RWPE1 (cell line): ENCODE measurements at places on chromosomes 7 and 10.

DNA sequence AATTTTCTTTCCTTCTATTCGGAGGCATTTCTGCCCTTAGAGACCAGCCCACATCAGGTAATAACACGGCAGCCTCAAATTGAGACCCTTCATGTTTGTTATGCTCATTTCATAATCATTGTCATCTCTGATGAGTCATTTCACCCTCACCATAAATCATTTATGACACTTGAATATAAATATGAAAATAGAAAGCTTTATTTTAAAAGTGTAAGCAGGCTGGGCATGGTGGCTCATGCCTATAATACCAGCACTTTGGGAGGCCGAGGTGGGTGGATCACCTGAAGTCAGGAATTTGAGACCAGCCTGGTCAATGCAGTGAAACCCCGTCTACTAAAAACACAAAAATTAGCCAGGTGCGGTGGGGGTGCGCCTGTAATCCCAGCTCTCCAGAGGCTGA, 57.4 kb upstream of the EGFR start:
- DNase-seq = peak; percentile 66

GRCh38 chr10:93143281-93143680, 69.6 kb downstream of the CYP26A1 start:
- DNase-seq = no peak

DNA sequence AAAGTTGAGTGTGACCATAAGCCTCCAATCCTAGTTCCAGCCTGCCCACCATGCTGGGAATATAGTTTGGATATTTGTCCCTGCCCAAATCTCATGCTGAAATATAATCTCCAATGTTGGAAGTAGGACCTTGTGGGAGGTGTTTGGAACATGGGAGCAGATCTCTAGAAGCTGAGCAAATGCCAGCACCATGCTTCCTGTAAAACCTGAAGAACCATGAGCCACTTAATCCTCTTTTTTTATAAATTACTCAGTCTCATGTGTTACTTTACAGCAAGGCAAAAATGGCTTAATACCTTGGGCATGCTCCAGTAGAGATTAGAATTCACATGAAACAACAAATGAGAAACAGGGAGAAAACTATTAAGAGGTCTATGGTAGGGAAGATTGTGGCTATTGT, 27.2 kb downstream of the STEAP1 start:
- DNase-seq = no peak

GRCh38 chr10:23379686-23380085, 35.1 kb upstream of the C10orf67 start:
- DNase-seq = no peak

- DNase-seq = no peak
Measured at GRCh38 chr7:25765110-25765655, 386.8 kb upstream of the NFE2L3 start.

GRCh38 chr10:86716466-86716865, 40.0 kb upstream of the BMPR1A start:
- DNase-seq = no peak

DNA sequence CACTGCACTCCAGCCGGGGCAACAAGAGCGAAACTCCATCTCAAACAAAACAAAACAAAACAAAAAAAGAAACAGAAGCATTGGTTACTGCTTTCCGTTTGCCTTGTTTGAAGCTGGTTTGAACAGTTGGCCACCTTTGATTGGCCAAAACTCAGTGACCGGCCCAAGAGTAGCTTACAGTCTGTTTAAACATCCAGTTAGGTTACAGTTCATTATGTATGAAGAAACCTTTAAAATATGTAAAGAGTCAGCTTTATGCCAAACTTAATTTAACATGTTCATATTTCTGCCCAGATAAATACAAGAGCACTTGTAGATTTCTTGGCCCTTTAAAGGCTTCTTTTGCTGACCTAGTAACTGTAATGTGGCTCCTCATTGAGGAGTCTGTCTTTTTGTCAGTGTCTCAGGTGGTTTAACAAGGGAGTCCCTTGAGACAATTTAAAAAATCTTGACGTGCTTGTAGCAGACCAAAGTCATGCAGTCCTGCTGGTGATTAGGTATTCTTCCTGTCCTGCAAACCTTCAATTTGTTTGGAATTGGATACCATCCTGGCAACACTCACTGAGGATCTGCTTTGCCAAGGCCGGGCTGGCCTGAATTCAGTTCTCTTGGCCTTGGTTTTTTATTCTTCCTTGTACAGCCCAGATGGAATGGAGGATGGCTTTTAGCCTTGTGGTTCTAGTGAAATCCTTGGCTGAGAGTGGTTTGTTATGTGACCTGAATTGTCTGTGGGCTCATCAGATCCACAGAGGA, 128.9 kb downstream of the PLXDC2 start:
- DNase-seq = no peak

- DNase-seq = no peak
Measured at GRCh38 chr7:71817916-71818315, 594.2 kb downstream of the CALN1 start.

- no peak for DNase-seq
Measured at GRCh38 chr10:24929056-24929544, 23.3 kb downstream of the PRTFDC1 start.

DNA sequence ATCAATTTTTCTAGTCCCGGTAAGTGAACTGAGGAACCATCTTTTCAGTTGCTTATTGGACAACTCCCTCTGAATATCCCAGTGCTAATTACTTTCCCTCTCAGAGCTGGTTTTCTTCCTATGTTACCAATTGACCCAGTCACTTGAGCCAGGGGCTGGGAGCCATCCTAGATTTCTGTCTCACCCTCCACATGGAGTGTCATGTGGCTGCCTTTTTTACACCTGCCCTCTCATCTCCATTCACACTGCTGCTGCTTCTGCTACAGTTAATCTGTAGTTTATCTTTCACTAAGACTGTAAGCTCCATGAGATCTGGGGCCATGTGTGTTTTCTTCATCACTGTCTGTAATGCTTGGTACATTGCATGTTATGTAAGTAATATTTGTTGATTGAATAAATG, 35.8 kb downstream of the VCL start:
- no peak for DNase-seq

- no peak for DNase-seq
Measured at GRCh38 chr7:157904211-157904865, 567.5 kb downstream of the DNAJB6 start.

- DNase-seq = no peak
Measured at GRCh38 chr7:35032166-35032565, 5.1 kb downstream of the DPY19L1 start.

DNA sequence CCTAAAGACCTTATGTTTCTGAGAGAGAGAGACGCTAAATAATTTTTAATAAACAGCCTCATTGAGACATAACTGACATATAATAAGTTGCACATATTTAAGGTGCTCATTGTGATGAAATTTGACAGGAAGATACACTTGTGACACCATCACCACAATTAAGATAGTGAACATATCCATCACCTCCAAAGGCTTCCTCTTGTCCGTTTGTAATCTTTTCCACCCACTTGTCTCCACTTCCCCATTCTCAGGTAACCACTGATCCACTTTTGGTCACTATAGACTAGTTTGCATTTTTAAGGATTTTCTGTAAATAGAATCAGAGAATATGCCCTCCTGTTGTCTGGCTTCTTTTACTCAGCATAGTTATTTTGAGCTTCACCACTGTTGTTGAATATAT, 195.1 kb upstream of the WDR11 start:
- DNase-seq = no peak

DNA sequence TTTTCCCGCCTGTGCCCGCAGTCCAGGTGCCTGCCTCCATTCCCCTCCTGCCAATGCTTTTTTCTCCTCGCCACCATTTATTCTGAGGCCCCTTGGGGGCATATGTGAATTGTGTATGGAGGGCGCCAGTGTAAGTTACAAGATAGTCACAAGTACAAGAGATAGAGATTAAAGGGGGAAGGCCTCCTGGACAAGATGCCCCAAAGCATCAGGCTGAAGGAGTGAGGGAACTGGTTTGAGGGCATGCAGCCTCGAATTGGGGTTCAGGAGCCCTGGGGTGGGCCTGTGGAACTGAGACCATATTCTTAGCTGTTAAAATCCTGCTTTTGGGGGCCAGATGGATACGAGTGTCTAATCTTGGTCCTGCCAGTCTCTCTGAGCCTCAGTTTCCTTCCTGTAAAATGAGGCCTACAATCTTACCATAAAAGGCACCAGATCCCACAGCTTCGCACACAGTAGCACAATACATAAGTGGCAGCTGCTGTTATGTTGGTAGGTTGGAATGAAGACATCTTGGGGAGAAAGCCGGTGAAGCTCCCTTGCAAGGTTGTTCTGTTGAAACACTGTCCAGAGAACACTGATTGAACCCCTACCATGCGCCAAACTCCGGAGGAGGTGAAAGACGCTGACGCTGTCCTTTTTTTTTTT, 545 bp upstream of the COMTD1 start:
- no peak for DNase-seq

DNA sequence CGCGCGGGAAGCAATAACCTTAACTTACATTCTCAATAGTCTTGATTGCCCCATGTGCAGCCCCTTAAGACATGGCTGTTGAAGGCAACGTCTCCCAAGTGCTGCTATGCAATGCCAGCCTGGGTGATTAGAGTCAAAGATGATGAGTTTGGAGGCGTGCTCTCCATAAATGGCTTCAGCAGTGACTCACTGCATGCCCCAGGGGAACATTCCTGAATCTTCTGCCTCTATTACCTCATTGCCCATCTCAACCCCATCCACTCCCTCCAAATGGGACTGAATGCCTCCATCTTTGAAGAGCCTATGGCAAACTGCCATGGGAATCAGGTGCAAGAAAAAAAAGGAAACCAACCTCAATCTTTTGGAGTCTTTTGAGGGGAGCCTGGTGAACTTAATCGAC, 282.8 kb downstream of the SNX10 start:
- DNase-seq = peak; percentile 78

DNA sequence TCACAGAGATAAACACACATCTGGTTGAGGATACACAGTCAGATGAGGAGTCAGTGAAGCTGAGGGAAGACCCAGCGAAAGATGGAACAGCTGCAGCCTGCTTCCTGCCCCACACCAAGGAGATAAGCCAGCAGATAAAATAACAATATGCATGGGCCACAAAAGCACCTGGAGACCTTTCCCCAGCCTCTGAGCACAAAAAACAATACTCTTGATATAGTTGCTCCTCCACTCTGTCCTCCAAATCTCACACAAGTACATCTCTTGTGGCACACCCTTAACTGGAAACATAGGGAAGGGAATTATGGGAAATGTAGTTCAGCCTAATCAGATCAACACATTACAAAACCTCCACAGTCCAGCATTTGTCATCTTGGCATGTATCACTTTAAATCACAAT, 9.7 kb upstream of the FHIP2A start:
- DNase-seq = no peak

DNA sequence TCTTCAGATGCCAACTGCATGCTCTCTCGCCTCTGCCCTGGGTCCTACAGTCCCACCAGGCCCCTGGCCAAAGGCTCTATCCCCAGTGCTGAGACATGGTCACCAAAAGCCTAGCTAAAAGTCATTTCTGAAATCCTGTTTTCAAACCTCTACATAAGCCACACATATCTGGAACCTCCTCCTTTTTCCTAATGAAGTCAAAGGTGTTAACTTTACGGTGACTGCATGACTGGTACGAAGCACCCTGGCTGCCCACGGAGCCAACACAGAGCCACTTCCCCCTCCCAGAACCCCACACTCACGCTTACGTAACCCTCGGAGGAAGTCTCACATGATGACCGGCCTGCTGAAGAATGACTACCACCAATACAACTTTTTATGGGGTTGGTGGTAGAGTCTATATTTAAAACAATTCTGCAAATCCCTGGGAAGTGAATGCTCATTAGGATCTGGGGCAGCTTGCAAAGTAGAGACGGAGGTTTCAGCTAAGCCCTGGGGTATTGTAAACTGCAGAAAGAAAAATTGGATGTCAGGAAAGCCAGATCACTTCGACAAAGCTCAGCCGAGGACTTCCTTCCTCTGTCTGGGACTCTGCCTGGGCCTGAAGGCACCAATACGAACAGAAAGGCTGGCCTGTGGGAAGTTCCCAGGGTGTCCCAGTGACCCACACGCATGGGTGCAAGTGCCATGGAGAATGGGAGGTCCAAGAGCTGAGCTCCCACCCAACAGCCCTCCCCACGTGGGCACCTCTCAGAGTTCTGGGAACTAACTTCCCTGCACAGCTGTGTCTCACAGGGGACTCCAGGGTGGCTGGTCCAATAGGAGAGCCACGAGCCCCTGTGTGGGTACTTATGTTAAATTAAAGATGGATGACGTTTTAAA, 50.7 kb downstream of the PDGFA start:
- DNase-seq = no peak
